ENCODE measurements at places on chromosomes 3 and 15.

DNA sequence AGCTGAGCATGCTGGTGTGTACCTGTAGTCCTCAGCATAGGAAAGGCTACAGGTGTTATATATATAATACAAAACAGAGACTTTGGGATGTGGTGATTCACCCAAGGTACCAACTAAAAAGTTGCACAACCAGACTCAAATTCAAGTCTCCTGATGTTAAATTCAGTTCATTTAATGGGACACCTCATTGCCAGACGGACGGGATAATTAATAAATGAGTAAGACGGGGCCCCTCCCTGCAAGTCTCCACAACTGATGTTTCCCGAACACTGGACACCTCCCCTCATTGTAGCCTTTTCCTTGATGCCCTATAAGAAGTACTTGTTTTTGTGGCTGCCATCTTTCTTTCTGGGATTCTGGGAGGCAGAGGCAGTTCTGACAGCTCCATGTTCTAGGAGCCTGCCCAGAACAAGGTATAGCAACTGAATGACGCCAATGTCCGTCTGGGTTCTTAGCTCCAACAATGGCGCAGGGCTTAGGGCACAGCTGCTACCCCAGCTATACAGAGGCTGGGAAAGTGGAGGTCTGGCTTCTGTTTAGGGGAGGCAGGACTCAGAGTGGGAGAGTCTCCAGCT, 50.7 kb downstream of the CDC25A start:
- no peak for DNase-seq

DNA sequence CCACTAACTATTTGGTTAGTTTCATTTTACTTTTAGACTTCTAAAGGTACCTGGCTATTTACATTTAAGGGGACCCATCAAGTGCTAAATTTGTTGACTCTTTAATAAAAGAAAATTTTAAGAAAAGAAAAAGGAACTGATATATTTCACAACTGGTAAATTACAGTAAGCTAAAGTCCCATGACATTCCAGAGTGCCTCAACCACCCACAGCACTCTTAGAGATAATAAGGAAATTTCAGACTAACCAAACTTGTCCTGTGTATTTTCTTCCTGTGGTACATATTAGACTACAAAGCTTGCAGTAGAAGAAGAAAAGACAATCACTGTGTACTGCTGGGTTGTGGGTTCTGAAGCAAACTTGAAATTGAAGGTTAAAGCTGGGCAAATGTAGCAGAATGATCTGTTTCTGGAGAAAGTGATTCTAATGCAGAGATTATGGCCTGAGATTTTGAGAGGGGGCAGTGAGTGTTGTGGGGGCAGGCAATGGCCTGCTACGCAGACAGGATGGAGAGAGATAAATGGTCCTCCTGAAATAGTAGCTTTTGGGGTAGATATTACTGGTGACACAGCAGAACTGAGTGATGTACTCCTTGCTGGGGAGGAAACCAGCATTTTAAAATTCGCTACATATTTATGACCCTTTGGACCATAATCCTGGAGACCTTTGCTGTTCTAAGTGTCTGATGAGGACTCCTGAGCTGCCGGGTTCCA, 24.5 kb upstream of the MFSD1 start:
- no peak for DNase-seq

DNA sequence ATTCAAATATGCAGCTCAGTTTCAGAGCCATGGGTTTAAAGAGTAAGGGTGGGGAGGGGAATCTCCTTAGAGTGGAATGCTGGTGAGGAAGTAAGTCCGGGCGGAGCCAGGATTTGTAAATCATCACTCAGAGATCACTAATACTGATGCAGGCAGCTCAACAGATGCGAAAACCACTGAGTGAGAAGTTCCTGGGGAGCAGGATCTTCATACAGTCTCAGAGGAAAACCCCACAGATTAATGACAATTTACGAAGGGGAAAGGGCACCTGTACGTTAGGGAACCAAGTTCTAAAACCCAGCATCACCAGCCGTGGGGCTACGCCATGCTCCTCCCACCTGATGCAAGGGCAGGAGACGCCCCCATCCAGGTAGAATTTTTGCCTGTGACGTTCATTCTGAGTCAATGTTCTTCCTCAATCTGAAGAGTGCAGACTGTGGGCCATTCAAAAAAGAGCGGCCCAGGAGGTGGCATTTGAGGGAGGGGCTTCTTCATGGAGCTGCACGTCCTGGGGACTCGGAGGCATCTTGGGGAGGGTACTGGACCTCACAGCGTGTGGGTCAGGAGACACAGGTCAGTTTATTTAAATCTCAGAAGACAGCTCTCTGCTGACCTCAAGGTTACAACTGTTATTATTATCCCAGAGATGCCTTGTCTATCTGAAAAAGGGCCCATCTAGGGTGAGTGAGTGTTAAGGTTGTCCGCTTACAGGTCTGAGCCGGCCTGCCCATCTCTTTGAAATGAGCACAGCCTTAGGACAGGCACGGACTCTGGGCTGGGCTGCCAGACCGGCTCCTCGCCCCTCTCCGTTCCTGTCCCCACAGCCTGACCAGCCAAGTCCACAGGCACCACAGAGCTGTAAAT, 228.0 kb downstream of the XXYLT1 start:
- DNase-seq = no peak

GRCh38 chr3:53843195-53844177, 2.7 kb downstream of the CHDH start:
- no peak for DNase-seq

DNA sequence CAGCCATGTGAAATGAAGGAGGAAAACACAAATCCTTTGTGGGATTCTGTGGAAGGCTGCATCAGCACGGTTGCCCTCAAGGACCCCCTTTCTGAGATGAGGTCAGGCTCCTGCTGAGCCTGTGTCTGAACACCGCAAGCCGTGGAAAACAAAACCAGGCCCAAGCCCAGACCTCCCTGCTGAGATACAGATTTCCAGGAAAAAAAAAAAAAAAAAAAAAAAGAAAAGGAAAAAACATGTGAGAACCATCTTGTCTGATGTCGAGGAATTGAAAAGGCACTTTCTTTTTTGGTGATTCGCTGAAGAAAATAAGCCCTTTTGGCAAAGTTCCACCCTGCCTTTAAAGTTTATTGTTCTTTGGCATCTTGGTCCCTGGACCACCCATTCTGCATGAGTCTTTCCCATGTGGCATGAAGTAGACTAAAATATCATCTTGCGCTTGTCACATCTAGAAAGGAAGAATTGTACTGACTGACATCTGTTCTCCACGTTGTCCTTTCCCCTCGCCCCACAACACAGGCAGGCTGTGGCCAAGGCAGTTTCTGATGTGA, 117.6 kb downstream of the CHST2 start:
- no peak for DNase-seq

DNA sequence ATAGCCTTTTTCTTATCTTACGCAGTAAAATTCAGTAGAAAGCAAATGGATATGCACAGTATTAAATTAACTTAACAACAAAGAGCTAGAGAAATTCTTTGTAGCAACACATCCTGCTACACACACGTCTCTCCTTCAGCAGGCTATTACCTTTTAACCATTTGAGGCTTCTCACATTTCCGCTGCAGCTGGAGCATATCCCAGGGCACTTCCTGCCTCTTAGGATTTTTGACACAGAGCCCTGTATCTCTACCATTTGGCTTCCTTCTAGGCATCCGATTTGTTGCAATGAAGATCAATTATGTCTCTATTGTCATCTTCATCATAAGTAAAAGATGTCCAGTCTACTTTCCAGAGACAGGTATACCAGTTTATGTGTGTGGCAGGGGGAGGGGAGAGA, 292.4 kb upstream of the CBLB start:
- DNase-seq = no peak

GRCh38 chr3:10515884-10516495, 10.6 kb upstream of the ATP2B2 start:
- no peak for DNase-seq

- DNase-seq = no peak
Observed at GRCh38 chr3:149037684-149038083, 46.3 kb downstream of the GYG1 start.

DNA sequence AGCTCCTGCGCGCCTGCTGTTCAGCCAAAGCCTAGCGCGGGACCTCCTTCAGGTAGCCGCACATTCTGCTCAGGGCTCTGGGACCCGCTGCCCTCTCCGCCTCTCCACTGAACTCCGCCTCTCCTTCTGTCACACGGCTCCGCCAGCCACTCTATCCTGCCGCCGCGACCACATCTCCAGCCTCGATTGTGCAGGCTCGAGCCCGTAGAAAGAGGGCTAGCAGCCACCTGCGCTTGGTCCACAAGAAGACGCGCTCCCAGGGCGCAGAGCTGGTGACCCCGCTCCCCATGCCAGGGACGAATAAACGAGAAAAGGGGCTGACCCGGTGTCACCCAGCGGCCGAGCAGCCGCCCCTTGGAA, 1.1 kb upstream of the VIPR1 start:
- no peak for DNase-seq

DNA sequence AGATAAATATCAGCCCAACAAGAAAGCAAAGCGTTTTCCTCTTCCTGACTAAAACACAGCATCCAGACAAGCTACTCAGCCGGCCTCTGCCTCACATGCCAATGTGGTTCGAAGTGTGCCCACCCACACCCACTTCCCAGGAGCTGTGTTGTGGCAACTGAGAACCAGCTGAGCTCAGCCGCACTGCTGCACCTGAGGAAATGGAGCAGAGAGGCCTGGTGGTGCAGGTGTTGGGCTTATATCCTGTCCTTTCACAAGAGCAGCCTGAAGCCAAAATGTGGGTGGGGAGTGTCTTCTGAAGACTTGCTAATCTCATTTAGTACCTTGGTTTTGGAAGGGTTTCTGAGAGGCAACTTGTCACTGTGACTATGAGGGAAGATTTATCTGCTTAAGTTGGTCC, 23.0 kb upstream of the RETNLB start:
- no peak for DNase-seq

- no peak for DNase-seq
Observed at GRCh38 chr15:70020229-70020628, 77.5 kb downstream of the TLE3 start.

- DNase-seq = no peak
Observed at GRCh38 chr15:98330692-98331435, 317.5 kb upstream of the IGF1R start.

- DNase-seq = no peak
Observed at GRCh38 chr15:64800476-64800875, 25.0 kb downstream of the PIF1 start.
